ENCODE measurements at places on chromosomes 11 and 22.

DNA sequence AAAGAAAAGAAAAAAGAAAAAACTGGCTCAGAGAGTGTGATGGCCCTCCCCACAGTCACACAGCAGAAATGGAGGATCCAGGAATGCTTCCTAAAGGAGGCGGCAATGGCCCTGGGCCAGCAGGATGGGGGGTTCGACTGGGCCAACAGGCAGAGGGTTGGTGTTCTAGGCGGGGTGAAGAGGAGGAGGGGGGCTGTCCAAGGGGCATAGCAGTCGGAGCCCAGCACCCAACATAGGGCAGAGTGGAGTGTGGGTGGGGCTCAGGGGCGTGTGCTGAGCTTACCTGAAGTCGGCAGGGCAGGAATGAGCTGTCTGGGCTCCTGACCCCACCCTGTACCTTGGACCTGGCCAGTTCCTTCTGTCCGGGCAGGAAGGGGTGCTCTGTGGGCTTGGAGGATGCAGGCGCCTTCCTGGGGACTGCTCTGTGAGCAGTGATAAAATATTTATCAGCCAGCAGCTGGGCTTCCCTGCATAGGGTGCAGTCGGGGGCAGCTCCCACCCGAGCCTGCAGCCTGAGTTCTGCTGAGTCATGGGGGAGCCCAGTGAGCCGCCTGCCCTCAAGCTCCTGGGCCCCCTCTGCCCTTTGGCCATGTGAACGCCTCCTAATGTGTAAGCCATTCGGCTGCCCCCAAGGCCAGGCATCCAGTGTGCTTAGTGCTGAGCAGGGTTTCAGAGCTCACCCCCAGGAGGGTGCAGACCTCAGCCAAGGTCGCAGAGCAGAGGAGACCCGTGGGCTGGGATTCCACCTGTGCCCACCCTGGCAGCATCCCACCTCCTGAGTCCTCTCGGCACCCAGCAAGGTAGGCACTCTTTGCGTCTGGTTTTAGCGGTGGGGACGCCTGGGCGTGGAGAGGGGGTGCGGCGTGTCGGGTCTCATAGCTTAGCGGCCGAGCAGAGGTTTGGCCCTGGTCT lies 25.3 kb upstream of the PRR5 start:
- DNase-seq = no peak

DNA sequence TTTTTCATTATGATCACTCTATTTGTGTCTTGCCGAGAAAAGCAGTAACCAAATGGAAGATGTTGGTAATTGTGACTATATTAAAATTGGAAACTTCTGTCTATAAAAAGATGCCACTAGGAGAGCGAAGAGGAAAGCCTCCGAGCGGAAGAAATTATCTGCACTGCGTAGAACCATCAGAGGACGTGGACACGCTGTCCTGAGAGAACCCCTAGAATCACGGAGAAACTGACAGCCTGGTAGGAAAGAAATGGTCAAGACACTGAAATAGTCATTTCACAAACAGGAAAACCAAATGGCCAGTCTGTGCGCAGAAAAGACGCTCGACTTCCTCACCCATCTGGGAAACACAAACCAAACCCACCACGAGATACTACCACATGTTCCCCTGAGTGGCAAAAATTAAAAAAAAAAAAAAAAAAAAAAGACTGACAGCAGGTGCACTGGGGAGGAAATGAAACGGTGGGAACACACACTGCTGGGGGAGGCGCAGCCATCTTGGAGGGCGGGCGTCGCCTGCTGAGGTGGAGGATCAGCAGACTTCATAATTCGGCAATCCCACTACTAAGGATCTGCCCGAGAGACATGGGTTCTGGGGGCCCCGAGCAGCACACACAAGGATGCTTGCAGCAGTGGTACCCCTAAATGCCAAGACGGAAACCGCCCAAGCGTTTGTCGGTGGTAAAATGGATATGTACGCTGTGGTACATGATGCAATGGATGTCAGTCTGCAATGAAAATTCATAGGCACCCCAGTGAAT lies 21.3 kb downstream of the IFITM10 start:
- DNase-seq = no peak

DNA sequence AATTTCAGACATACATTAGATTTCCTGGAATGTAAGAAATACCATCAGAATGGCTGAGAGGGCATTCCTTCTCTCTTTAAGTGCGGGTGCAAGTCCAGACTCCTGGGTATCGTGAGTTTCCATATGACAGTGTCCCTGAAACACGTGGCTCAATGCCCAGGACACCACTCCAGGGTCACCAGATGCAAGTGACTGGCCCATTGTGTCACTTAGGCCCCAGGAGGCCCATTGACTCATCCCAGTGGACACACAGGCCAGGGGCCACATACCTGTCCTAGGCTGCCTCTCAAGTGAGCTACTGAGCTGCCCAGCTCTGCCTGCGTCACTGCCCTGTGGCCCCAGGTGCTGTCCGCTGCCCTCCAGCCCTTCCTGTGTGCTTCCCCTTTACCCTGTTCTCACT lies 18.5 kb downstream of the FBLN1 start:
- no peak for DNase-seq

DNA sequence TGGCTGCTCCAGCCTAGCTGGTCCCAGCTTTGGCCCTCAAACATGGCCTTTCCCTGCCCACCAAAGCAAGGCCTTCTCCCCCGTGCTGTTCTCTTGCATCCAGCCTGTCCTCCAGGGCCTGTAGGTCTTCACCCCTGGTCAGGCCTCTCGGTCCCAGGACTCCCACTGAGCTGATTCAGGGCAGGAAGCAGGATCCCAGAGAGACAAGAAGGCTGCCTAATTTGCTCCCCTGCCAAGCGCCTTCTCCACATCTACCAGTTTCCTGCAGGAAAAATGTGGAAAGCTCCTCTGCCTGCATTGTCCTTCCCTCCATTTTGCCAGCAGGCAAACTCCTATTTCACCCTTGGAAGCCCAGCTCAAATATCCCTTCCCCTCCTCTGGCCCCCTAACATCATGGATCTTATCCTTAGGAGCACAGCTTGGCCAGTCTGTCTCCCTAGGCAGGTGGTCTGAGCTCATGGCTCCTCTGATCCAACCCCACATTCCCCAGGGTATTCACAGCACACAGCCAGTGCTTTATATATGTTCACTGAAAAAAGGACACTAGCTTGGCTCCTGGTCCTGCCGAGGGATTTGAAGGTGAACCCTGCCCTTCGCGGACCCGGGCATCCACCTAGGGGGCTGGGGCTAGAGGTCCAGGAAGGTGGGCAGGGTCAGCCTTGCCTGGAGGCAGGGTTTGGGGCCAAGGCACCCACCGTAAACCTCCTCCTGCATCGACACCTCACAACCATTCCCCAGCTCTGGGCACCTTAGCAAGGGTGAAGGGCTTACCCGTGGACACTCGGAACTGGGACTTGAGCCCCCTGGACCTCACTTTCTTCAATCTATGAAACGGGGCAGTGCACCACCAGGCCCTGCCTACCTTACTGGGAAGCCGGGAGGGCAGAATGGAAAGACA lies 968 bp downstream of the RHBDD3 start:
- peak; percentile 74 for DNase-seq
